Hippocampal formation (tissue), 2 donors: ENCODE measurements at places on chromosomes 12 and 14.

GRCh38 chr14:103428723-103429556 lies 43.7 kb downstream of the MARK3 start:
- no peak for DNase-seq

- no peak for DNase-seq
Measured at GRCh38 chr14:96631621-96632362, 129.6 kb downstream of the PAPOLA start.

GRCh38 chr12:116717466-116718437 lies 20.1 kb downstream of the SPRING1 start:
- peak; percentile 33 for DNase-seq

DNA sequence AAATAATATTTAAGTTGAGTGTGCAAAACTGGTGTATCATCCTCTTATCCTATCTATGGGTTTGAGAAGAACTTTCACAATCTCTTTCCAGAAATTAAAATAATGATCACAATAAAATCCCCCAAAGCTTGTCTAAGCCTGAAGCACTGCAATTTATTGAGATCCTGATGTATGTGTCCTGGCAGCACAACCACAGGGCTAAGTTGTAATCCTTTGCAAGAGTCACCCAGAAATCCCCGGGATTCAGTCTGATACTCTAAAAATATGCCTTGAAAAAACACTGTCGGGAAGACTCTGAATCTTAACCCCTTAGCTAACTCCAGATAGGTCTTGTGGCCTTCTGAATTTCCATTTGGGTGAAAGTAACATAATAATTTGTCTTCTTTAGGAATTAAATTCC lies 40.3 kb upstream of the STXBP6 start:
- no peak for DNase-seq

DNA sequence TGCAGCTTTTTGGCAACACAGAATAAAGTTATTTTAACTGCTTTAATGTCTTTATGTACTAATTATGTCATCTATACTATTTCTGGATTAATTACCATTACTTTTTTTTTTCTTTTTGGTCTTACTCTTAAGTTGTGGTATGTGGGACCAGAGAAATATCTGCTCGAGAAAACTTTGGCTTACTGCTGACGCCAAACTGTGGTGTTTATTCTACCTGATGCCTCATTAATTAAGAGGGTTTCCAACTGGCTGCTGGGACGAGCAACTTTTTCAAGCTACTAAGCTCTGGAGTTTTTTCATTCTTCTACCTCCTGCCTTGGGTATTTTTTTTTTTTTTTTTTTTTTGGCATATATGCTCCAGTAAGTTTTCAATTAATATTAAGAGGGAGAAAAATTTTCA lies 1257.5 kb downstream of the FSCB start:
- DNase-seq: no peak

DNA sequence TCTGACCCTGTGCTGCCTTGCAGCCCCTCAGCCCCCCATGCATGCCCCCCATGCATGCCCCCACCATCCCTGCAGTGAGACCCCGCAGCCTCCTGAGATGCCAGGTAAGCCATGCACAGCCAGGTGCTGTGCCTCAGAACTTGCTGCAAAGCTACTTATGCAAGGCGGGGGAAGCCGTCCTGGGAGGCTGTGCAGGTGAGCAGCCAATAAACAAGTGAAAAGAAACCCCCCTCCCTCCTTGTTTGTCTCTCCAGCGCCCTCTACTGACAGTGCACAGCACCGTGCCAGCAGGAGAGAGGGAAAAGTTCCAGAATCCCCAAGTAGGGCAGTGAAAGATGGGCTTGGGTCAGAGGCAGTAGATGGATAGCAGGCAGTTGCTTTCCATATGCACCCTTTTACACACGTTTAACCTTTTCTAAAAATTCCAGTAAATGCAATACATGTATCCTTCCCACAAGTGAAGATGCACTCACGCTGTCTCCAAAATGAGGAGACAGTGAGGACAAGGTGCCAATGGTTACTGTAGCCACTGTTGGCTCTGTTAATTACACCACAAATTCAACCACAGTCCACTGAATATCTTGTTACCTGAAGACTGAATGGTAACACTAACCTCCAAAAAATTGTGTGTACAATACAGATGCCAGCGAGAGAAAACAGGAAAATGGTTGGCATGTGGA lies 18.0 kb downstream of the TNFAIP2 start:
- no peak for DNase-seq

DNA sequence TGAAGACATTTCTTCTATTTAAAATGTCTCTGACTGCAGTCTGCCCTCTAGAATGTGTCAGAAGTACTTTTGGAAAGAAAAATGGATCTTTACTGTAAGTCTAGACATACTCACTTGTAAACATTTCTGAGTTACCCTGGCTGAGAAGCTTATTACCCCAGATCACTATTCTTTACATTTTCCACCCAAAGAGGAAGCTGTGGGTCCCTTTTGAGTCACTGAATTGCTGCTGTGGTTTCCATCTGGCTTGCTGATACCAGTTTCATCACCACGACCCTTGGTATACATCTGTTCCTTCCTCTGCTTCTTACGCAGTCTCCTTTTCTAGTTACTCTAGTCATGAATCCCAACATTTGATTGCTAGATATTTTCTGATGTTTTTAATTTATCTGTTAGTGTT lies 20.2 kb upstream of the CLEC4D start:
- DNase-seq: peak; percentile 1

GRCh38 chr12:106436164-106436563 lies 78.6 kb downstream of the POLR3B start:
- DNase-seq: no peak

DNA sequence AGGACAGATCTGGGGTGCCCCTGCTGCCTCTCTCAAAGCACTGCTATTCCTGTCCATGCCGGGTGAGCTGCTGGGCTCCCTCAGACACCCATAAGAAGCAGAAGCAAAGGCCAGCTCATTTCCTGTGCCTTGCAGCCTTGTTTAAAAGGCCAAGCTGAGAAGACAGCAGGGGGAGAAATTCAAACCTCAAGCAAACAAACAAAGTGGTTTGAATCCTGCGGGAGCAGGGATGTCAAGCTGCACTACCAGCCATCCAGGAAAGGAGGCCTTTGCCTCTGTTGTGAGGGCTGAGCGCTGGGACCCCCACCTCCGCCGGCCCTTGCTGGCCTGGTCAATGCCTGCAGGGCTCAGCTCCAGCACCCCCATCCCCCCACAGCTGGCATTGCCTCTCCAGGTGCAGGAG lies 176.5 kb downstream of the PIWIL1 start:
- DNase-seq: no peak

DNA sequence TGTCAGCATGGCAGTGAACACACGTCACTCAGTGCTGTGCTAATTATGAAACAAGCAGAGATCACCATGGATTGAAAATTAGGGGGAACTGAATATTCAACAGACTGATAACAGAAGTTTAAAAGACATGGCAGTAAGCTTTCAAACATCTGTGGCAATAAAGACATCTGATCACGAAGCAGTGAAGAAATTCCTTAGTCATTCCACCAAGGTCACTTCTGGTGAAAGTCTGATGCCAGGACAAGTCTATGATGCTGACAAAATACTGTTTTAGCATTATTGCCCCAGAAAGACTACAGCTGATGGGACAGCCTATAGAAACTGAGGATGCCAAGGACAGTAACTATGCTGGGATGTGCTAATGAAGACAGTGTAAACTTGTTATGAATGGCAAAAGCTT lies 126.9 kb upstream of the RBM19 start:
- no peak for DNase-seq

GRCh38 chr14:23125933-23126524 lies 7.0 kb upstream of the CEBPE start:
- DNase-seq: no peak

GRCh38 chr14:104830781-104831180 lies 29.9 kb downstream of the ZBTB42 start:
- no peak for DNase-seq

DNA sequence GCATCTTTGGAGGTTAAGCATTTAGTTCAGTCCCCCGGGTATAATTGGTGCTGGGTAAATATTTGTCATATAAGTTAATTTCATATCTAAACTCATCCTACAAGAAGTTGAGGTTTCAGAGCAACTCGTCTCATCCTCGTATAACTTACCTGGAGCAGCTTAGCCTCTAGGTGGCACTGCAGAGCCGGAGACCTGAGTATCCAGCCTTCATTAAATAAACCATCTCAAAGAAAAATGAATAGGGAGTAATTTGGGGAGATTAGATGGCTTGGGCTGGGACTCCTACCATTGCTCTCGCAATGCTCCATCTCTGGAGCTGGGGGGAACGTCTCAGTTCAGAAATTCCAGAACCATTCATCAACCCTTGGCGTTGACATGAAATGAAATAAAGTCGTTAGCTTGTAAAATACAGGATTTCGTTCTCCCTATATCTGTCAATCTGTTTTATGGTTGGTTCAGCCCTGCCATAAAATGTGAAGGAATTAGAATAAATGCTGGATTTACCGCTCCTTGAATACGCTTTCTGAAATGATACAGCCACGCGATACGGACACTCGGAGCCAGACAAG lies 122.9 kb upstream of the TMEM132D start:
- DNase-seq: no peak

DNA sequence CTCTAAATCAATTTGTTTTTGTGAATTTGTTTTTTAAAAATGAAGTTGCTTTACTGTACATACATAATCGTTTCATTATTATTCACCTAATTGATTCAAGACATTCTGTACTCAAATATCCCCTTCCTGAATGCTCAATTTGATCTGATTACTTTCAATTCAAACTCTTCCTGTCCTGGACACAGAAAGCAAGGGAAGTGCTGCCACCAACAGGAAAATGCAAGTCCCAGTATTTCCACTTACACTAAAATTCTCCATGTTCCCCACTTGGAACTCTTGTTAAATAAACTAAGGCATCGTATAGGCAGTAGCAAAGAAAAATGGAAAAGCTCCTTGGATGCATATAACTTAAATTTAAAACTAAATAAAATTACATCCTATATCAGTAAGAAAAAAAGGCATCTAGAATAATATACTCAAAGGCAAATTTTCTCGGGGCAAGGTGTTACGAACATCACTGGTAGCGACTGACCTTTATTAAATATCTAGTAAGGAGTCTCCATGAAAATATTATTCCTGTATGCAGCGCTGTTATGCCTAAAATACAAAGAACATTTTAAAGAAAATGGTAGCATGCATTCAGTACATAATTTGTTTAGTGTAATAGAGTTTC lies 72.0 kb upstream of the DBX2 start:
- peak; percentile 58 for DNase-seq

GRCh38 chr12:16155938-16156337 lies 121.5 kb downstream of the SLC15A5 start:
- no peak for DNase-seq

DNA sequence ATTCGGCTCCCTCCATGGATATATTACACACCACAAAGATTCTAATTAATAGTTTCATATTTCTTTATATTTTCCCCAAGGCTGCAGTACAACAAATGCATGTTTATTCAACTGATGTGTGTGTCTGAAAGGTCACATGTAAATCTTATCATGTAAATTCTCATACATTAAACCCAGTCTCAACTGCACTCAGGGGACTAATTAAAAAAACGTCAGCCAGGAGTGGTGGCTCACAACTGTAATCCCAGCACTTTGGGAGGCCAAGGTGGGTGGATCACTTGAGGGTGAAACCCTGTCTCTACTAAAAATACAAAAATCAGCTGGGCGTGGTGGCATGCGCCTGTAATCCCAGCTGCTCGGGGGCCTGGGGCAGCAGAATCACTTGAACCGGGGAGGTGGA lies 67.8 kb downstream of the MAP3K9 start:
- no peak for DNase-seq

GRCh38 chr12:115569345-115570068 lies 708.0 kb downstream of the MED13L start:
- peak; percentile 15 for DNase-seq

DNA sequence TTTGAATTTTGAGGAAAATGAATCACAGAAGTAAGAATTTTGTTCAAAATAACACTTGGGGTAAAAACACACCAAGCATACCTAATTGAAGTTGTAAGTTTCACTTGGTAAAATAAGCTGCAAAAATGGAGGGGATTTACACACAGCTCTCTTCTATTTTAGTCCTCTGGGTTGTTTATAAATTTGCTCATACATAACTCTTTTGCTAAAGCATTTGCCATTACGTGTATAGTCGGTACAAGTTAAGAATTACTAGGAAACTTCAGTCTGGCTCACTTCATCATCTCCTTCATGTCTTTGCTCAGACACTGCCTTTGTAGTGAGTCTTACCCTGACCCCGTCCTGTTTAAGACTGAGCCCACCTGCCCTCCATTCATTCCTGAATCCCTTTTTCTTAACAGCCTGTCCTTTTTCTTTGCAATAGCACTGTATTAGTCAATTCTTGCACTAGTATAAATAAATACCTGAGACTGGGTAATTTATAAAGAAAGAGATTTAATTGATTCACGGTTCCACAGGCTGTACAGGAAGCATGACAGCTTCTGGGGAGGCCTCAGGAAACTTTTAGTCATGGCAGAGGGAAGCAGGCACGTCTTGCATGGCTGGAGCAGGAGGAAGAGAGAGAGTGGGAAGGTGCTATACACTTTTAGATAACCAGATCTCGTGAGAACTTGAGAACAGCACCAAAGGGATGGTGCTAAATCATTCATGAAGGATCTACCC lies 451.1 kb downstream of the PCNX1 start:
- no peak for DNase-seq

DNA sequence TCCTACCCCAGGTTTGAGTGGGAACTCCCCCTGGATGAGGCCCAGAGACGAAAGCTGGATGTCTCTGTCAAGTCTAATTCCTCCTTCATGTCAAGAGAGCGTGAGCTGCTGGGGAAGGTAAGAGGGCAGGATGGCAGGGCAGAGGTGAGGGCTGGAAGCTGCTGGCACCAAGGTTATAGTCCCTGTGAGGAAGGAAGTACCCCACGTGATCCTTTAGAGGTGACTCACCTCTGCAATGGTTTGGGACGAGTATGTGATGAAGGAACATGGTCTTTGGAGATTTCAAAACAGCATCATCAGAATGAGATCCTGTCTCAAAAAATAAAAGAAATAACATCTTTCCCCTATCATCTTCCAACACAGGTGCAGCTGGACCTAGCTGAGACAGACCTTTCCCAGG lies 9.2 kb upstream of the MYL6B start:
- no peak for DNase-seq

GRCh38 chr12:5912437-5913334 lies 32.4 kb downstream of the ANO2 start:
- DNase-seq: no peak
